ENCODE measurements at places on chromosomes 6 and 20.
A peak's percentile ranks its signal among the peaks of the same experiment; 100 is the strongest.

DNA sequence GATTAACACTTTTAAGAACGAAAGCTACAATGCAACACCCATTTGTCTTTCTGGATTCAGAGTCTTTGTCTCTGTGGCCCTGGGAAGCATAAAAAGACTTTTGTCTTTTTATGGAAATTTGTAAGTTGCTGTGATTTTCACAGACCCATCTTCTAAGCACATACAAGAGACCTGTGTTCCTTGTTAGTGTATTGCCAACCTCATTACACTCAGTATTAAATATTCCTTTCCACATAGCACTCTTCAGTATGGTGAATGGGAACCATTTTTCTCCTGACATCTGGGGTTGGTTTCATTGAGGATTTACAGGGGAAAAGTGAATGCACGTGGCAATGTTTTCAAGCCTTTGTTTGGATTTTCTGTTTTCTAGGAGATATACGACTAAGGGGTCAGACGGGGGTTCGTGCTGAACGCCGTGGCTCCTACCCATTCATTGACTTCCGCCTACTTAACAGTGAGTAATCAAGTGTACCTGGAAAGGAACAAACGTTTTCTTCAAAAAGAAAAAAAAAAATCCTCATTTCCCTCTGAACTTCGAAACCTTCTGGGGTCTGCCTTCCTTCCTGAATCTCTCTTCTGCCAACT is 141.7 kb downstream of the MTFR2 start:
- DNase-seq = no peak

DNA sequence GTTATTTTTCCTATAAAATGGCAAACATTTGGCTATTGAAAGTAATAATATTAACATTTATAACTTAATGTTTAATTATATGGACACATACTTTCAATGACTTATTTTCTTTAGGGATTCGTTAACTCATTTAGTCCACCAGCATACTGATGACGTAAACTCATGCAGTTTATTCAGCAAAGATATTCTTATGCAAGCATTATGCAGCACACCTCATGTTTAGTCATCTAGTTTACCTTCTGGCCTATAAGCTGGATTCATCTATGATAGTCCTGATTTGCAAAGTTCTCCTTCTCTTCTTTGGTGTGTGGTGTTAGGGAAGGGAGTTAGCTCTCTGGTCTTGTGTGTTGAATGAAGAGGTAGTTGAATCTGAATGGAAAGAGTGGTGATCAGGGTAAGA is 60.0 kb downstream of the OR2J2 start:
- no peak for DNase-seq

DNA sequence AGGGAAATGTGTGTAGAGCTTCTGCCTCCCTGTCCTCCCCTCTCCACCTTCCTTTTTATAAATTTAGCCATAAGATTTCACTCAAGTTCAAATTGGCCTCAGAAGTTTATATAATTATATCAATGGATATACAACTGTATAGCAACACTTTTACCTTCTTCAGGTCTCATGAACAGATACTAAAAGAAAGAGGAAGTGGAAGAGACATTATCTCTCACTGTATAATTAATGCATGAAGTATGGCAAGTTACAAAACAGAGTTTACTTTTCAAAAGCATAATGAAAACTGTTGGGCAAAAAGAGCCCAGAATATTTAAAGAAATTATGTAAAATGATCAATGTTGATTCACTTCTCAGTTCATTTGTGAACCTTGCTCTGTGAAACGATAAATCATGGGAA is 99.7 kb downstream of the PDE7B start:
- no peak for DNase-seq

DNA sequence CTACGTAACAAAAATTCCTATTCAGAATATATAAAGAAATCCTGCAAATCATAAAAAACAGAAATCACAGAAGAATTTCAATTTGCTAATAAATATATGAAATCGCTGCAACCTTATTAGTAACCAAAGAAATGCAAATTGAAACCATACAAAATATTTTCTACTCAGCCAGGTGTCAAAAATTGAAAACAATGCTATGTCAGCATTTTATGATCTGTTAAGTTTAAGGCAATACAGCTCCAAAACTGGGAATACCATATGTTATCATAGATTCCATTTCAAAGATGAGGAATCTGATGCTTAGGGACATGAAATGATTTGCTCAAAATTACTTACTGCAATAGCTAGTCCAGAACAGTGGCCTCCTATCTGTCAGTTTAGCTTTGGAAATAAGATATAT is 168.9 kb downstream of the ID4 start:
- DNase-seq = no peak

- DNase-seq = no peak
Observed at GRCh38 chr6:170210651-170211403, 80.1 kb downstream of the DLL1 start.

DNA sequence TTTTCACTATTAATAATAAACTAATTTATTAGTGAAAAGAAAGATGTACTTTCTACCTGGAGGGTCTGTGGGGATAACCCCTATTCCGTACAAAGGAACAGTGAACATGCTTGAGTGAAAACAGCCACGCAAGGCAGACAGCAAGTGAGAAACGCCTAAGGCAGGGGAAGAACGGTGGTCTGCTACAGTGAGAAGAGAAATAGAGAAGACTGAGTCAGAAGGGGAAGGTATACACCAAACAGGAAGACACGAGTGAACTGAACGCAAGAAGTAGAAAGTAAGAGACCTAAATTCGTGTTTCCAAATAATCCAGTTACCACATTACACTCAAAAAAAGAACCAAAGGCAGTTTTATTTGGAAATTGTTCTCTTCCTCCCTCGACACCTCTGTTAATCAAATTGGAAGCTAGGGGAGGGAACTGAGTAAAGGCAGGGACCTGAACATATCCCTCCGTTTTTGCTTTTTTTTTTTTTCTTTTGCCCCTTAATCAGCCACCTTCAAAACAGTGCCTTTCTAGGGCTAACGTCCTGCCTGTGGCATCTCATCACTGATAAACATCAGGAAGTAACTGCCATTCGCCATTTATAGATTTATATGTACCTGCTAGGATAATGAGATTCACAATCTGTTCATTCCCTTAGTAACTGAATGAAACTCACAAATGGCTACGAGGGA is 48.9 kb downstream of the ATXN1 start:
- DNase-seq = peak; percentile 39

GRCh38 chr6:138586638-138587037 is 87.3 kb upstream of the NHSL1 start:
- no peak for DNase-seq

All from MV-4-11 (cell line).